ENCODE measurements at places on chromosomes 13 and 19.

DNA sequence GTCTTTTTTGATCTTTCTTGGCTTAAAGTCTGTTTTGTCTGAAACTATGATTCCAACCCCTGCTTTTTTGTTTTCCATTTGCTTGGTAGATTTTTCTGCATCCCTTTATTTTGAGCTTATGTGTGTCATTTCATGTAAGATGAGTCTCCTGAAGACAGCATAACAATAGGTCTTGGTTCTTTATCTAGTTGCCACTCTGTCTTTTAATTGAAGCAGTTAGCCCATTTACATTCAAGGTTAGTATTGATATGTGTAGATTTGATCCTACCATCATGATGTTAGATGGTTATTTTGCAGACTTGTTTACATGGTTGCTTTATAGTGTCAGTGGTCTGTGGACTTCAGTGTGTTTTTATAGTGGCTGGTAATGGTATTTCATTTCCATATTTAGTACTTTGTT is 1678.9 kb downstream of the PCDH9 start:
- DNase-seq, result no peak

DNA sequence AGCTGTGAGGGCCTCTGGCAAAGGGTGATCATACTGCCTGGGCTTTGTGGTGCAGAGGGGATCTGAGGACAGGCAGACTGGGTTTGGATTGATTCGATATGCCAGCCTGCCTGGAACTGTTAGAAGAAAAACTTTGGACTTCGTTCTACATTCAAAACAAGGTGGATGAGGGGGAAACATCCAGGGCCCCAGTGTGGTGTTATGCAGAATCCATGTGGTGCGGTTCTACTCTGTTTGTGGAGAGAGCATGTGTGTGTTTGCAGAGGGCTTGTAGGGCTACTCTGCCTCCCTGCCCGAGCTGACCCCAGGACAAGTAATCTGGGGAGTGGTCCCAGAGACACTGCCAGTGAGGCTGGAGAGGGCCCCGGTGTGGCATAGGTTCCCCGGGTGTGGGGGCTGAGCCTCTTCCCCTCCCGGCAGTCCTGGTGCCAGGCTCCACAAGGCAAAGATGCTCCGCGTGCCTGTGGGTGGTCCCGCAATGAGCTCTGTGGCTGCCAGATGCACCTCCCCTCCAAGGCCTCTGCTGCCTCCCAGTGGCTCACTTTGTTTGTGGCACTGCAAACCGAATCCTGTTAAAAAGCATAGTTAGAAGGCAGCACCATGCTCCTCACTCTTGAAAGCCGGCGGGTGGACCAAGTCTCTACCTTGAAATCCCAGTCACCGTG is 22.3 kb upstream of the TFDP1 start:
- DNase-seq, result peak; percentile 51

- no peak for DNase-seq
Measured at GRCh38 chr13:82036602-82037001, 1695.7 kb upstream of the SPRY2 start.

DNA sequence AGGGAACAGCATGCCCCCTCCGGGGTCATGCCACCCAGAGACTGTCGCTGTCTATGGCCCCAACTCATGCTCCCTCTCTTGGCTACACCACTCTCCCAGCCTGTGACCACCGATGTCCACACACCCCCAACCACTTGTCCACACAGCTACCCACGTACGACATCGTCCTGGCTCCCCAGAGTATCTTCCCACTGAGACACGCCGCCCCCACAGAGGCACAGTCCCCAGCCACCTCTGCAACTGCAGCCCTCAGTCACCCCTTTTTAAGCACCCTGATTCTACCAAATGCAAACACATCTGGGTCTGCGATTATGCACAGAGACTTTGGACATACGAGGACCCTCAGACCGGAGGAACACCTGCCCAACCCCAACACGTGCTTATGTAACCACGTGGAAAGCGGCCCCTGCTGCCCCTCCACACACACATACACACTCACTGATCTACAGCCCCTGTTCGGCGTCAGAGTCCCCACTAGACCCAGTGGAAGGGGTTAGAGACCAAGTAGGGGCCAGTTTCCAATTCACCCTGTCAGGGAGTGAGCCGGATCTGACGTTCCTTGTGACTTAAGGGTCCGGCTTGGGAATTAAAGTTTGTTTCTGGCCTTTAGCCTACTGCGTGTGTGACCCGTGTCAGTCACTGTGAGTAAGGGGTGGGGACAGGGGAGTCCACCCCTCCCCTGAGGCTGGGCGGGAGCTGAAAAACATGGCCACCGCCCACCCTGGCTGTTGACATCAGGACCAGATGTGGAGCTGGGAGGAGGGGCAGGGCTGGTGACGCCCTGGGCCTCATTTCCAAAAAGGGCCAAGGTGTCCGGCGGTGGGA is 11.9 kb upstream of the AXL start:
- no peak for DNase-seq

DNA sequence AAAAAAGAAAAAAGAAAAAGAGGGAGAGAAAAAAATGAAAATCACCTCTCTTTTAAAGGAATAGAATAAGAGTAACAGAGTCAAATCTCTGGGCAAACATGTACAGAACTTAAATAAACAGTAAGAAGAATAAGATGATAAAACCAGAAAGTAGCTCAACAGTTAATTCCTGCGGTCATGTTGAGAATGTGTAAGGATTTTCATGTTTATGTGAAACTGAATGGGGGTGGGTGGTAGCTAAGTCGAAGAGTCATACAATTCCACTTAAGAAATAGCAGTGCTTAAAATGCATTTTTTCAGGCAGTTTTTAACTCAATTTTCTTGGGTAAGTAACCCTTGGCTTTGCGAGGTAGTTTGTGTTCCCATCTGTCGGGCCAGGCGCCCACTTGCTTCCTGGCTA is 60.9 kb downstream of the PEX11G start:
- no peak for DNase-seq

- DNase-seq, result no peak
Measured at GRCh38 chr13:112639521-112639920, 50.3 kb upstream of the ATP11A start.

GRCh38 chr19:56272161-56272798 is at the start of gene EDDM13:
TSS of gene EDDM13 (plus strand) at chr19:56272748. CDS start at chr19:56272835, 87 bp downstream.
- DNase-seq, result no peak

DNA sequence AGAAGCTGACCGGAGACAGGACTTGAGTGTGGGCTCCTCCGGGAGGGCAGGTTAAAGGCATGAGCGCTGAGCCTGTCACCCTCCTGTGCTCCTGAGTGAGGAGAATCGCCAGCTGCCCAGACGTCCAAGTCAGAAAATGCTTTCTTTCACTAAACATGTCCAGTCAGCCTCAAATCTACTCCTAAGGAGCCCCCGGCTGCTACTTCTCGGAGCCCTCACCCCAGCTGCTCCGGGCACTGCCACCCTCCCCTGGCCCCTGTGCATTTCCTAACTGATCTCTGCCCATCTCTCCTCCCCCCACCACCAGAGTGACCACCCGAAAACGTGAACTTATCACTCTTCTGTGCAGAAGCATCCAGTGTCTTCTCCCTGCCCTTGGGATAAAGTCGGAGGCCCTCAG is 277.5 kb upstream of the SOX1 start:
- DNase-seq, result no peak

- no peak for DNase-seq
Measured at GRCh38 chr13:66410314-66410713, 819.8 kb downstream of the PCDH9 start.

- DNase-seq, result peak; percentile 29
Measured at GRCh38 chr19:19554074-19555023, 16.3 kb downstream of the CILP2 start.

GRCh38 chr19:18603255-18603957 is 3.2 kb downstream of the CRLF1 start:
- no peak for DNase-seq

DNA sequence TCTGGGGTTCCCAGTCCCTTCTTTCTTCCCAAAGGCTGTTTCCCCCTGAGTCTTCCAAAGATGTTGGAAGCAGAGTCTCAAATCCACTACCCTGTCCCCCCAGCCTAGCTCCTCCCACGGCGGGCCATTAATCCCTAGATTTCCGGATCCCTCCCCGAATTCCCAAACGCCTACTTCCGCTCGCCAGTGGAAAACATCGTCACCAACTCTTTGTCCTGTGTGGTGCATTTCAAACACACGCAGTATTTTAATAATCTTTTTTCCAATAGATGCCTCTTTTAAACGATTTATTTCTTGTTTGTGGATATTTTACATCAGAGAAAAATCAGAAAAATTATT is 610 bp downstream of the ZNF791 start:
- DNase-seq, result peak; percentile 61

GRCh38 chr13:33110713-33111413 is 94.6 kb downstream of the KL start:
- peak; percentile 22 for DNase-seq

- DNase-seq, result no peak
Measured at GRCh38 chr13:107250628-107251027, 682.7 kb upstream of the ARGLU1 start.

DNA sequence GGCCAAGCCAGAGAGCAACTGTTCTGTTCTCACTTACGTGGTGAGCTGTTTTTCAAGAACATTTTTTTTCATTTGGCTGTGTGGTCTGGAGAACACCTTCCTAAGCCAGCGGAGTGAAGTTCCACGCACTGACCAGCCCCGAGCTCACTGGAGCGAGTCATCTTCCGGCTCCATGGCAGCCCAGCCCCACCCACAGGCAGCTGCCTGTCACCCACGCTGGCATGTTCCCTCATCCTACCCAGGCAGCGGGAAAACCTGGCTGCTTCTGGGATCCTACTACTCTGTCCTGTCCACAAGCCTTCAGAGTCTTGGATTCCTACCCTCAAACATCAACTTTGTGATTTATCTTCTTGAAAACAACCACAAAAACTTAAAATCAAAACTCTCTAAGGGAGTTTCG is 76.2 kb downstream of the GGACT start:
- no peak for DNase-seq

GRCh38 chr13:74987124-74987690 is 494.8 kb downstream of the TBC1D4 start:
- DNase-seq, result no peak

- DNase-seq, result no peak
Measured at GRCh38 chr13:33129094-33129832, 113.0 kb downstream of the KL start.

DNA sequence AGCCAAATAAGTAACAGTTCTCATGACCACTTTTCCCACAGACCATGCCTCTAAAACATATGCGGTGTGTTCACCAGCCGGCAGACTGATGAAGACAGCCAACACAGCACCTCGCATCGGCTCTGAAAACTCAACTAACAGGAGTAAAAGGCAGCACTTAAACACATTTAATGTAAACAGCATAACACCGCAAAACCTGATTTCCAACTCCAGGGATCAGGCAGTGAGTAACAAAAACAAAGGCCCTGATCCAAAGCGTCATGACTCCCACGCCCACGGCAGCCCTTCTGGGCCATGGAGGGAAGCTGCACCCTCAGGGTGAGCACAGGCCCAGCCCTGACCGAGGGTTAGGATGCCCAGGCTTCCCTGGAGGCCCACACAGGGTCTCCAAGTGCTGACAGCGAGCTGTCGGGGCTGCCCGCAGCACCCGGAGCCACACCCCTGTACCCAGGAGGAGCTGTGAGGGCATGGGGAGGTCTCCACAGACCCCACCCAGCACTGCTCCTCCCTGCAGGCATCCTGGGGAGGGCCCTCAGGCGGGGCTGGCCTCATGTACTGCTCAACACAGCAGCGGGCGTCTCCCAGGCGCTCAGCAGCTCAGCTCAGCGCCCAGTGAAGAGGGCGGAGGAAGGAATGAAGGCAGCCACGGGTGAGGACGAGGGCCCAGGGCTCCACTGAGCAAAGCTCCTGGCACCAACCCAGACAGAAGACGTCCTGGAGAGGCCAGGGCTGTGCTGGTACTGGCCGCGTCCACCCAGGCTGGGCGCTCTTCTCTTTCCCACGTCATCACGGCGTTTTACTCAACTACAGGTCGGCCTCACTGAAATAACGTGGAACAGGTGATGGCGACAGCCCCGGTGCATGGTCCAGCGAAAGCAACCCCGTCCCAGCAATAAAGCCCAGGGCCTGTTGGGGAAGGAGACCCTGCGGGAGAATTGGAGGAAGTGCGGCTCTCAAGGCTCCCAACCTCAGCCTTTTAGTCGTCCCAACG is 53.7 kb downstream of the RASA3 start:
- no peak for DNase-seq

DNA sequence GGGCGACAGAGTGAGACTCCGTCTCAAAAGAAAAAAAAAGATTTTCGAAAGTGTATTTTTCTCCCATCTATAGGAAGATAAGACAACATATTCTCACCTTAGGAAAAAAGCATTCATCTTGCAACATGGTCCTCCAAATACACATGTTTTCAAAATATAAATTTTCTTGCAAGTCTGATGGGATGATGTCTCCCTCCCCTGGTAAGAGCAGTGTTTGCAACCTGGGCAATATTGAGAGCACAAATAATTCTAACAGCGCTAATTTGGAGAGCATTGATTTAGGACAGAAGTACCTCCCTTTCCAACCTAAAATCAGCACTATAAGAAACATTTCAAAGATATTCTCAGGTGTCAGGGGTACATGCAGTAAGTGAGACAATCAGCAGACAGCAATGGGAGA is 61.0 kb upstream of the SHISA2 start:
- DNase-seq, result no peak

- DNase-seq, result no peak
Measured at GRCh38 chr13:111901267-111901915, 165.6 kb upstream of the SOX1 start.

DNA sequence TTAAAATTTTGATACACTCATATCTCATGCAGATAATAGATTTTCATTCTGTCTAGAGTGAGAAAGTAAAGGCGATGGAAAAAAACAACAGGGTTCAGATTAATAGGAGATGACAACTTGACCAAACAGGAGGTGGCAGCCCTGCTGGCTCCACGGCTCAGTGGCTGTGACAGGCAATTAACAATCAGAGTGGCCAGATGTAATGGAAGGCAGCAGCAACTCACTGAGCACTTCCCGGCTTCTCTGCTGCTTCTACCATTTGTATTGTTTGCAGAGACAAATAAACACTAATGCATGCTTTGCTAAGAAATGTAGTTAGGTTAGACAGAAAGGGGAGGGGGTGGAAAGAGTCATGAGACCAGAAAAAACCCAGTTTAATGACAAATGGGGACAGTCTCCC is 473.0 kb upstream of the SLC10A2 start:
- DNase-seq, result no peak

DNA sequence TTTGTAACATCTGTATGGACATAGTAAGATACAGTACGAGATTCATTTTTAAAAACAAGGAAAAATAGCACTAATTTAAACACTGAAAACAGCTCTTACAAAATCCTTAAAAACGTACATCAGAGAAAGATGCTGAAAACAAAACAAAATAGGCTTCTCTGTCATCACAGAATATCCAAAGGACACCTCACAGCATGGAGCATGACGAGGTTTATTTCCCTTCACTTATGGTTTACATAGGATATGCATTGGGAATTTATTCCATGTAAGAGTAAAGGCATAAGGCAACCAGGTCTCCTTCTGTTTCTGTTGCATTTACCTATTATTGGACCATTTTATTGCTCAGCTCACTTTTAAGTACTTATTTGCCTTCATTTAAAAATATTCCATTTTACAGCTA is 3.0 kb downstream of the KCTD12 start:
- no peak for DNase-seq

DNA sequence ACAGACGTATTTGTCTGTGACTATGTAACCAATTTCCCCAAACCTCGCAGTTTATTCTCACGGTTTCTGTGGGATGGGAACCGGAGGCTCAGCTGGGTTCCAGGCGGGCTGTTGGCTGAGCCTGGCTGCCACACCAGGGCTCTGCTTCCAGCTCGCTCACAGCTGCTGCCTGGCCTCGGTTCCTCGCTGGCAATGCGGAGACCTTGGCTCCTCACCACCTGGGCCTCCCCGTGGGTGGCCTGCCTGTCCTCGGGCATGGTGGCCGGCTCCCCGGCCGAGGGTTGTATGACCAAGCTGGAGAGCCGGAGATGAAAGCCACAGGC is 218.9 kb upstream of the MAB21L1 start:
- no peak for DNase-seq

- no peak for DNase-seq
Measured at GRCh38 chr13:30576528-30576927, 41.2 kb upstream of the USPL1 start.

All from foreskin melanocyte (primary cell).